ENCODE measurements at places on chromosomes 2 and 18.

GRCh38 chr18:72866901-72867745 is 664 bp downstream of the NETO1 start:
- DNase-seq, result no peak

DNA sequence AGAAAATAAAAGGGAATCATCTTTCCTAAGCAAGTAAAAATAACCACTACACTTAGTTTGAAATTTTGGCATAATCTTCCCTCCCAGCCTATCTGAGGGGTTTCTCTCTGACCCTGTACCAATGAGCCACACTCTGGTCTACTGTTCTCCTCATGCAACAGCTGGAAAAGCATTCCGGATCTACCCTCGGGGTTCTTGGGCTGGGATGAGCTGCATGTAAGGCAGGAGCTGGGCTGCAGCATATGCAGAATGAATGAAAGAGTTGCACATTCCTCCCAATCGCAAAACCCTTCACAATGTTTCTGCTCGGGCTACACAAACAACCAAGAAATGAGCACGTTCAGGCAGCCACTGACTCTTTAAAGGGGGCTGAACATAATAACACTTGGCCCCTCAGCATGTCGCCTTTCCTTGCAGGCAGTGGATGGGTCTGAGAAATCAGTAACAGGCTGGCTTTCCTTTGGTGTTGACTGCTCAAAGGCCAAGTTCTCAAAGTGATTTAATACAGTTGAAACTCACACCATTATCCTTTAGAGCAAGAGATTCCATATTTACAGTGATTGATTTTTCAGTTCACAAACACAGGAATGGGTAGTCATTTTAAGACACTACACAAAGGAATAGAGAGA is 180.4 kb upstream of the ZFP36L2 start:
- no peak for DNase-seq

GRCh38 chr18:42392416-42392815 is 437.4 kb downstream of the PIK3C3 start:
- no peak for DNase-seq

GRCh38 chr2:207725873-207726578 is 14.6 kb downstream of the CCNYL1 start:
- DNase-seq, result no peak

DNA sequence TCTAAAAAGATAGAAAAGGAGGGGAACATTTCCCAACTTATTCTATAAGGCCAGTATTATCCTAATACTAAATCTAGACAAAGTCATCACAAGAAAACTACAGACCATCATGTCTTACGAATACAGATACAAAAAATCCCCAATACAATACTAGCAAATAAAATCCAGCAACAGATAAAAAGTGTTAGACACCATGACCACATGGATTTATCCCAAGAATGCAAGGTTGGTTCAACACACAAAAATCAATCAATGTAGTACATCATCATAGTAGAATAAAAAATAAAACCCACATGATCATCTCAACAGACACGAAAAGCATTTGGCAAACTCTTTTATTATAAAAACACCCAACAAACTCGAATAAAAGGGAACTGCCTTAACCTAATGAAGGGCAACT is 18.5 kb downstream of the SLC66A2 start:
- no peak for DNase-seq

GRCh38 chr18:53991805-53992204 is 232.7 kb downstream of the MBD2 start:
- DNase-seq, result no peak

- no peak for DNase-seq
These were observed 11.3 kb downstream of the STK17B start for GRCh38 chr2:196160101-196160500.

Measured in stimulated activated CD4-positive, alpha-beta T cell treated with anti-CD3 and anti-CD28 coated beads, Interleukin-2, amount 100 ng/mL, for 48 hours (primary cell).